Hematopoietic multipotent progenitor cell treated with erythropoietin and hydrocortisone succinate and interleukin-3 and kit ligand, for 8 days (in vitro differentiated cells): ENCODE measurements at places on chromosomes 4 and X.

GRCh38 chrX:11347300-11347699 lies 54.1 kb downstream of the AMELX start:
- DNase-seq = no peak

DNA sequence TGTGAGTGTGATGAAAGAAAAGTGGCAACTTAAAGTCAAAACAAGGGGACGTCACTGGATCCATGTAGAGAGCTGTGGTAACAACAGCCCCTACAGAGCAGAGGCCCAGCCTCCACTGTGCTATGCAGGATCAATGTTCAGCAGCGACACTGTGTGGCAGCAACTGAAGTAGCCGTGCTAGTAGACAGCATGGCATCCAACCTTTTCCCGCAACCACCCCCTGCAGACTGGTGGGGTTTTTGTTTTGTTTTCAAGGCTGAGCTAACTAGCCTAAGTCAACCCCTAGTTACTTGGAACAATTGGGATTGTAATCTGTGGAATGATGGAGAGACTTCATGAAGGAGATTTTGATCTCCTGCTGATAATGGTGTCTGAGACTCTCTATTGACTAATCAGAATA lies 44.4 kb upstream of the PPARGC1A start:
- no peak for DNase-seq

DNA sequence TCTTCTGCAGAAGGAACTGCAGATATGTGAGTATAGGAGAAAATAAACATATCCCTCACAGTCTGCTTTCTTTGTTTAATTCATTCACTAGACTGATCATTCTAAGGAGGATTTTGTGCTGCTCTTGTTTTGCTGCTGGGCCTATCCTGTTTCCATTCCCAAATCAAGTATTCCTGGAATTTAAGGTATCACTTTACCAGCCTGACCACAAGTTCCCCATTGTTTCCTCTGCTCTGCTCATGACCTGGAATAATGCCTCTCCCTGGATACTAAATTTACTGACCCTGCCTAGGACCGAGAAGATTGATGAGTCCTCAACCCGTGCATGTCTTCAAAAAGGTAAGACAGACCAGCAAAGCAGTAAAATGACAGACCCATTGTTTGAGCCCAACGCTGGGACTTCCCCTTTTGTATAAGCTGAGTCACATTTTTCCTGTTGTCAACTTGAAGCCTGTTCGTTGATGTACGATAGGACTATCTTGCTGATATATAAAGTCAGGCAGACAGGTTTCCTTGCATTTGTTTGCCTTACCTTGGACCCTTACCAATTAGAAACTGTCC lies 85.5 kb upstream of the TET2 start:
- DNase-seq = peak; percentile 77

GRCh38 chr4:146095091-146095690 lies 80.3 kb upstream of the LSM6 start:
- peak; percentile 64 for DNase-seq

GRCh38 chr4:59664771-59665170 lies 1535.4 kb upstream of the ADGRL3 start:
- DNase-seq = no peak

DNA sequence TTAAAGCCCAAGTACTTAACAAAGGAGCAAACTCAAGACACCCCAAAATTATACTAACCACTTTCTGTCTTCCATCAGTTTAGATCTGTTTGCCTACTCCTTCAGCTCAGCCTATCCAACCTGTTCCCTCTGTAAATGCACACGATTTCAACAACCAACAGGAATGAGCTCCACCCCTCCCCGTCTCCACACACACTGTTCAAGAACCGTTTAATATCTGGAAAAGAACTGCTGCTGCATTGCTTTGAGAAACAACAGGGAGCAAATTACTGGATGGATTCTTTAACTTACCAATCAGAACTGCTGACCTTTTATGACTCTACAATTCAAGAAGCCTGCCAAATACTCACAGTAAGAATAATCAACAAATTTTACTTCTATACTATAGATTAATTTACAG lies 87.0 kb downstream of the FBXW7 start:
- DNase-seq = no peak

DNA sequence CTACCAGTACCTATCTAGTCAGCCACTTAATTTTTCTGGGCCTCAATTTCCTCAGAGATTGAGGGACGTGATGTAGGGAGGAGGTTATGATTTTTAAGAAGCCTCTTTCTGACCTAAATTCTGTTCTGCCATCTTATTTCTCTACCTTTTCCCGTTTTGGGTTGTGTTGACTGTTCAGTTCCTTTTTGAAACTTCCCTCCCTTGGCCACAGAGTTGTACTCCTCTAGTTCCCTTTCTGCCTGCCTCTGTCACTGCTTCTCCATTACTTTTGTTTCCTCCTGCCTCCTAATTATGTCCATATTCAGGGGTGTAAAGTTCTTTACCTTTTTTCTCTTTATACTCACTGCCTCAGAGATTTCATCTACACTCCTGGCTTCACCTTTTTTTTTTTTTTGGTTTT lies 25.4 kb downstream of the CLCN5 start:
- DNase-seq = no peak

DNA sequence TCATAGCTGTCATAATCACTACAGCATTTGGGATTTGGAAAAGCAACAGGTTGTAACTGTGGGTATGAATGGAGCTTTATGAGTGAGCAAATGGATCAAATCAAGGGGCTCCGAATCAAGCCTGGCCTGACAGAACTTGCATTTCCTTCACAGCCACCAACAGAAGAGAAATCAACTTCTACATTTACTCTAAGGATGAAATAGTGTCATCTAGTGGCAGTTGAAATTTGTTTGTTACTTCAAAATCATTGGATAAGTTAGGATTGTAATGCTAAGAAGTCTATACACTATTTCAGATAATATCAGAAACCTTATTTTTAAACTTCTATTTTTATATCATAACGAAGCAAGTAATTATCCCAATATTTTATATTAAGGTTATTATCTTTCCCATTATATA lies 10.7 kb upstream of the WDR17 start:
- no peak for DNase-seq

DNA sequence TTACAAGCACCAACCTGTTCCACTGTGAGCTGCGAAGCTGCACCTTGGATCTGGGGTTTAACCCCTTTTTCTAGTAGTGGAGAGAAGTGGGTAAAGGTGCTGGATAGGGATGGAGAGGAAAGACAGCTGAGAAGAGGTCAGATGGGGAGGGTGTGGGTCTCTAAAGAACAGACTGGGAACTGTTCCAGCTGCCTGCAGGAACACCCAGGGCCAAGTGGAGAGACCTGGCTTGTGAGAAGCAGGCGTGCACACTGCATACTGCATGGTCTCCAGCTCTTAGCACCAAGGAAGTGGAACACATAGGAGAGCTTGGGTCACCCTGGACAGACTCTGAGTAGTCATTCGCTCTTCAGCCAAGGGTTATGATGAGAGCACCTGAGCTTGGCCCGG lies 16.1 kb downstream of the BCOR start:
- DNase-seq = no peak
